ENCODE measurements at places on chromosomes 4 and X.

DNA sequence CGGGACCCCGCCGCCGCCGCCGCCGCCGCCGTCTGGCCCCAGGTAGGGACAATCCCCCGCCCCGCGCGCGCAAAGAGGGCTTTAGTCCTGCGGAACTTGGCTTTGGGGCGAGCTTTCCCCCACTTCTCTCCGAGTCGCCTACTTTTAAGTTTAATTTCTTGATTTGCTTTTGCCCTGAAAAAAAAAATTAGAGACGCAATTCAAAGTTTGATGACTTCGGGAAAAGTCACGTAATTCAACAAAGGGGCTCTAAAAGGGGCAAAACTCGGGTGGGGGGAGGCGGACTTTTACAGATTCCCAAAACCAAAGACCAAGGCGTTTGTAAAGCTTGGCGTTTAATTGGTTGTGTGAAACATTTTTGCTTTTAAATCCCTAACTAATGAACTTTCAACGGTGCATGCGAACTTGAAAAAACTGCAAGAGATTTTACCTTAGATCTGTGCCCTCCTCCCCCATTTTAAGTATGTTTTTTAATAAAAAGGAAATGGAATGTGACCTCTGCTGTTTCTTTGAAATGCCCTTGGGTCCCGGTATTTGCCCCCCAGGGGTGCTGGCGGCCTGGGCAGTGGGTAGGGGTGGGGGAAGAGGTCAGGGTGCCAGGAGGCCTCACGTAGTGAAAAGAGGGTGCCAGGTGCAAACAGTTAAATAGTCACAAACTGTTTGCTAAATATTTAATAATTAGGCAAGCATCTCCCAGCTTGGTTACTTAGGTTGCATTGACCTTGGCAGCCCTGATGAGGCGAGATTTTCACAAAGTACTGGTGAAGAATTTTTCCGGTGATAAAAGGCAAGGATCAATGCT lies 209.7 kb downstream of the NWD2 start:
- DNase-seq = no peak

DNA sequence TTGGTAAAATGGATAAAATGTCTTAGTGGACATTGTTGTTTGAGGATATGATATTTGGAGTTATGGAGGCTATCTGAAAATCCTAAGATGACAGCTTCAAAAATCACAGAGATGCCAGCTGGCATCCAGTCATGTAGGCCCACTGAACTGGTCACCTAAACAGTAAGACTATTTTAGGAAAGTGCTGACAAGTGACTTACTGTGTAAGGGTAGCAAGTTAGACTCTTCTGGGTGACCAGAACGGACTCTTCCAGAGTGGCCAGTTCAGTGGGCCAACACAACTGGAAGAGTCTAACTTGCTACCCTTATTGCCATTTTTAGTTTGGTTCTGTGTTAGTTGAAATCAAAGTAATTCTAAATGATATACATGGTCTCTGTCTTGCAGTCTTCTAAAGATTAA lies 61.4 kb upstream of the ATP8A1 start:
- no peak for DNase-seq

DNA sequence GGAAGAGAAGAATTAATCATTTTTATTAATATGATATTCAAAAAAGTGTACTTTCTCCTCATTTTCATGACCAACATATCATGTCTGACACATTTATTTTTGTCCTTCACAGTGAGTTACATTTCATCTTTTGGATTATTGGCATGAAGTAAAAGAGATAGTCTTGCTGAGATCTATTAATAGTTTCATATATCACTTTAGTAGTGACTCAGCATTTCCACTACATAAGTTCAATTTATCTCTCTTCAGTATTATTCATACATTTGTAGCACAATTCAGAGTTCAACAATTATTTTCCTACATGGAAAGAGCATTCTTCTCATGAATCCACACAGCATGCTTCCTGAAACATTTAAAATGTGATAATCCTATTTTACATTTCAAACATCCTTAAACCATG lies 1461.1 kb downstream of the TECRL start:
- no peak for DNase-seq

DNA sequence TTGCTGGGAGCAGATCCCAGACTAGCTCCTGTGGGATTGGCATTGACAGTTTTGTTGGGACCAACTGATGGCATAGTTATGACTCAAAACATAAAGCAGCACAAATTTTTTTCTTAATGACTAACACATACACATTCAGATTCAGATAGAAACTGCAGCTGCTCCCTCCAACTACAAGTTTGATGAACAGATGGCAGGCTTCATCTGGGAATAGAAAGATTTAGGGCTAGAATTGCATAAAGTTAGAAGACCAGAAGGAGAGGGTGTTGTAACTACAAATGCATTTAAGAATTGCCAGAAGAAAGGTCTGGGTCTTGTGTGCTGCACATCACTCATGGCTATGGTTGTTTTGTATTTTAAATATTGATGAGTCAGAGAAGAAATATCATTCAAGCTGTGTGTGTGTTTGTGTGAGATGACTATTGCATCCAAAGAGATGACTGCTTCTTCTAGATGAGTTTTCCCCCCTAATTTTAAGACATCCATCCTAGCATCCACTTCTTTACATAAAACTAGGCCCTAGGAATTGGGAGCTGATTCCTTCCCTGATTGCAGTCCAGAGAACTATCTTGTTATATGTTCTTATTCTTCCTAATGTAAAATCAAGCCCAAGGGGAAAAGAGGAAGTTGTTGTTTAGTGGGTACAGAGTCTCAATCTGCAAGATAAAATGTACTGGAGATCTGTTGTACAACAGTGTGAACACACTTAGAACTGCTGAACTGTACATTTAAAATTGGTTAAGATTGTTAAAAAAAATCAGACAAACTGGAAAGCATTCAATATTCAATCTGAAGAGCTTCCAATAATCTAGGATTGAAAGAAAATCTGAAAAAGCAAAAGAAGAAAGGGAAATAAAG lies 175.1 kb downstream of the PARM1 start:
- no peak for DNase-seq

All from cortex of kidney (tissue), 1 donor.